Fibroblast of lung (primary cell): ENCODE measurements at places on chromosomes 1 and 21.

- no peak for DNase-seq
Measured at GRCh38 chr1:201597551-201598230, 58.8 kb downstream of the NAV1 start.

DNA sequence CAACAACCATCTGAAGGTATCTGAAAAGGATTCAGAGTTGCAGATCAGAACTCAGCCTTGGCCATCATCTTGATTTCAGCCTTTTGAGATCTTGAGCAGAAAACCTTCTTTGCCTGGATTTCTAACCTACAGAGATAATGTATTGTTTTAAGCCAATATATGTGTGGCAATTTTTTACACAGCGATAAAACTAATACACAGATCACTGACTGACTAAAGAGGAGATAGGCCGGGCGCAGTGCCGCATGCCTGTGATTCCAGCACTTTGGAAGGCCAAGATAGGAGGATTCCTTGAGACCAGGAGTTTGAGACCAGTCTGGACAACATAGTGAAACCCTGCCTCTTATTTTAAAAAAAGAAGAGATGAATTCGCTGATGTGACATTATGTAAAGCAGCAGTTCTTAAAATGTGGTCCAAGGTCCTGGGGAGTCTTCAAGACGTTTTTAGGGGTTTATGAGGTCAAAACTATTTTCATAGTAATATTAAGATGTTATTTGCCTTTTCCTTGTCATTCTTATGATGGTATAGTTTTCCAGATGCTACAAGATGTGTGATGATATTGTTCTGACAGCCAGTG lies 50.1 kb upstream of the CNN3 start:
- no peak for DNase-seq

GRCh38 chr1:186093437-186093836 lies 281.6 kb downstream of the TPR start:
- peak; percentile 44 for DNase-seq

DNA sequence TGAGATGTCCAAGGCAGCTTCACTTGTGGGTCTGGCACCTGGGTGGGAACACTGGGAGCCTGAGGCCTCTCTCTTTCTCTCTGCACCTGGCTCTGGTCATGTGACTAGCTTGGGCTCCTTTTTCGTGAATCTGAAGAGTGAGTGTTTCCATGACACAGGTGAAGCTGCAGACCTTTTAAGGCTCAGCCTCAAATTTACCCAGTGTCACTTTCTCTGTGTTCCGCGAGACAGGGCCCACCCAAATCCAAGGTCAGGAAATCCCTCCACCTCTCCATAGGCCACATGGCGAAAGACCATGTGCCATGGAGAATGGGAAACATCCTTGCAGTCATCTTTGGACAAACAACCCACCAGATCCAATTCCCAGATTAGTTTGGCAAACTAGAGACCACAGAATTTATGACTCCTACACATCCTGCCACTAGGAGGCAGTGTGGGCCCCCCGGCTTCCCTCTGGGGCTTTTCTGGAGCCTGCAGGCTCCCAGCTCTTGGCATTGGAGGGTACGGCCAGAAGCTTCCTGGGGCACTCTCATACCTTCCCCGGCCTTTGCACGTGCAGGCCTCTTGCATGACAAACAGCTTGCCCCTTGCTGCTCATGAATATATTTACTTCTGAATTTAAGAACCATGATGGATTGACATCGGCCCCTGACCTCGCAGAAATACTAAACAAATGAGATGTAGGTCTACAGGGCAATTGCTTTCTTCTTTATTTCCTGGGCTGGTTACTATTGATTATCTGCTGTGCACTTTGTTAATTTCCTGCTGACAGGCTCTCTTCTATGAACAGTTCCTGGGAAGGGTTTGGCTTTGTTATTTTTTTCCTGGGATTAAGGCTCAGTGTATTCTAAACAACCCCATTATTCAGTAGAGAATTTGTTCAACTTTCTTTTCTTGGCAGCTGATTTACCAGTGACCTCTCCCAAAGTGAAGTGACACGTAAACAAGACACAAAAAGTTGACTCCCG lies 180.7 kb downstream of the KAZN start:
- DNase-seq: no peak

DNA sequence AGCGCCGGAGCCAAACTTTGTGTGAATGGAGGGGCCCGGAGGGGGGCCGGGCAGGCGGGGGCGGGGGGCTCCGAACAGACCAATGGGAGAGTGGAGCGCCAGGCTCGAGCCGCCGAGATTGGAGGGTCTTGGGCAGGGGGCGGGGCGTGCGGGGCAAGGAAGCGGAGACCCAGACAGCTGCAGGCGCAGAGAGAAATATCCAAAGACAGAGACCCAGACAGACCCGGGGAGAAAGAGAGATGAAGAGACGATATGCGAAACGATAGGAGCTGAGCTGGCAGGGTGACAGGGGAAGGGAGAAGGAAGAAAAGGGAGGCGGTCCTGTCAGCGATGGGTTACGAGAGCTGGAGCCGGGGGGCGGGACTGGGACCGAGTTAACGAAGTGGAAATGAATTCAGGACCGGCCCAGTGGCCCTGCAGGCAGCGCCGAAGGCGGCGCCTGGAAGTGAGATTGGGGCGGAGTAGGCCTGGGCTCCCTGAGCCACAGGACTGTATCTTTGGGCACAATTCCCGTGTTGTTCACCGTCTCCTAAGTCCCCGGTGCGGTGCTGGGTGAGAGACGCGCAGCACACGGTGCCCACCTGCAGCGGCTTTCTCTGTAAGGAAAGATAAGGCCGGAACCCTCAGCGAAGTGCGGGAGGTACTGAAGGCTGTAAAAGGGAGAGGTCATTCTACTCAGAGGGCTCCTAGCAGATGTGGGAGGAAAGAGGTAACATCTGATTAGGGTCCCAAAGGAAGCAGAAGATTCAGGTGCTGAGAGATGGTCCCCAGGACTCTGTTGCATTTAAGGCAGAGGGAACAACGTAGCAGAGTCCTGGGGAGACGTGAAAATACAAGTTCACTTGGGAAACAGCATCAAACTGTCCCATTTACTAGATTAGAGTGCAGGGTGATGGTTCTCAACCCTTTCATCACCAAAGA lies 543 bp upstream of the KCNJ10 start:
- peak; percentile 28 for DNase-seq

DNA sequence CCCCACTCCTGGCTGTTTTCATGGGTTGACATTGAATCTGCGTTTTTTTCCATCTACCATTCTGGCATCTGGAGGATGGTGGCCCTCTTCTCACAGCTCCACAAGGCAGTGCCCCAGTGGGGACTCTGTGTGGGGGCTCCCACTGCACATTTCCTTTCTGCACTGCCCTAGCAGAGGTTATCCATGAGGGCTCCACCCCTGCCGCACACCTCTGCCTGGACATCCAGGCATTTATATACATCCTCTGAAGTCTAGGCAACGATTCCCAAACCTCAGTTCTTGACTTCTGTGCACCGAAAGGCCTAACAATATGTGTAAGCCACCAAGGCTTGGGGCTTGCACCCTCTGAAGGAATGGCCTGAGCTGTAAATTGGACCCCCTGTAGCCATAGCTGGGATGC lies 147.9 kb upstream of the FMN2 start:
- DNase-seq: no peak

- peak; percentile 81 for DNase-seq
Measured at GRCh38 chr1:29249170-29249691, 12.9 kb downstream of the PTPRU start.

GRCh38 chr1:174794861-174795260 lies 204.9 kb upstream of the CACYBP start:
- DNase-seq: no peak

GRCh38 chr21:25175938-25176337 lies 431.3 kb downstream of the MRPL39 start:
- DNase-seq: no peak

DNA sequence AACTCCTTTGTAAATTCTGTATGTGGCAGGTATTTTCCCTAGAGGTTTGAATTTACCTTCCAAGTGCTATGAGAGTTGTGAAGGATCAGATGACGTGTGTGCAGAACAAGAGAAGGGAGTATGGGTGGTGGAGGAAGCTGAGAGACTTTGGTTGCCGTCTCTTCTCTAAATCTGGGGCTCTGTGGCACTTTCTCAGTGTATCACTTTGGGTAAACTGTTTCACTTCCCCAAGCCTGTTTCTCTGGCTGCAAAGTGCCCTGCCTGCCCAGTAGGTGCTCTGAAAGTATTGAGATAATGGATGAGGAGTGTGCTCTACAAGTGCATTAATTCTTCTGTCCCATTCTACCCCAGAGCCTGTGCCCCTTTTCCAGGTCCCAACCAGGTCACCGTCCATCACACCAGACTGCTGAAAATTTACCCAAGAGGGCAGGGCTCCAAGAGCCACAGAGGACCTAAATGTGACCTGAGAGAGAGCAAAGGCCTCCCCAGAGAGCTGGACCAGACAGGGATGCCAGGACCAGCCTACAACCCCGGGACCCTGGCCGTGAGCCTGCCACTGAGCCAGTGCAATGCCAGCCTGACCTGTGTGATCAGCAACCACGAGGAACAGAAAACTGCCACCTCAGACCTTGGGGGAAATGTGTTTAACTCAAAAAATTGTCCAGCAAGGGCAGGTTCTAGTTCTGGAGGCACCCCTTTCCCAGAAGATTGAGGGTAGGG lies 131.6 kb upstream of the ETV3 start:
- no peak for DNase-seq

DNA sequence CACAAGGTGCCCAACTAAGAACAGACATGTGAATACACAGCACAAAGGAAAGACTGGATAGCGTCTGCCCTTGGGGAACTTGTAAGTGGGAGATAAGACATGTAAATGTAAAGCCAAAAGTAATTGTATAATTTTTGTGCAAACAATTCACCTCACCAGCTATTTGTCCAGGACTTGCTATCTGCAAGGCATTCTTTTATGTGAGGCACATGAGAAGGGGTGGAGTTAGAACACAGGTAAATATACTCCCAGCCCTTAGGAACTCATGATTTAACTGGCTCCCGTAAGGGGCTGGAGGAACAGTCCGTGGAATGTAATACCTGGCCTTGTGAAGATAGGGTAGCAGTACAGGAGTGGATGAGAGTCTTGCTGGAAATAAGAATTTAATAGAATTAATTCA lies 61.3 kb downstream of the CDK18 start:
- DNase-seq: no peak

DNA sequence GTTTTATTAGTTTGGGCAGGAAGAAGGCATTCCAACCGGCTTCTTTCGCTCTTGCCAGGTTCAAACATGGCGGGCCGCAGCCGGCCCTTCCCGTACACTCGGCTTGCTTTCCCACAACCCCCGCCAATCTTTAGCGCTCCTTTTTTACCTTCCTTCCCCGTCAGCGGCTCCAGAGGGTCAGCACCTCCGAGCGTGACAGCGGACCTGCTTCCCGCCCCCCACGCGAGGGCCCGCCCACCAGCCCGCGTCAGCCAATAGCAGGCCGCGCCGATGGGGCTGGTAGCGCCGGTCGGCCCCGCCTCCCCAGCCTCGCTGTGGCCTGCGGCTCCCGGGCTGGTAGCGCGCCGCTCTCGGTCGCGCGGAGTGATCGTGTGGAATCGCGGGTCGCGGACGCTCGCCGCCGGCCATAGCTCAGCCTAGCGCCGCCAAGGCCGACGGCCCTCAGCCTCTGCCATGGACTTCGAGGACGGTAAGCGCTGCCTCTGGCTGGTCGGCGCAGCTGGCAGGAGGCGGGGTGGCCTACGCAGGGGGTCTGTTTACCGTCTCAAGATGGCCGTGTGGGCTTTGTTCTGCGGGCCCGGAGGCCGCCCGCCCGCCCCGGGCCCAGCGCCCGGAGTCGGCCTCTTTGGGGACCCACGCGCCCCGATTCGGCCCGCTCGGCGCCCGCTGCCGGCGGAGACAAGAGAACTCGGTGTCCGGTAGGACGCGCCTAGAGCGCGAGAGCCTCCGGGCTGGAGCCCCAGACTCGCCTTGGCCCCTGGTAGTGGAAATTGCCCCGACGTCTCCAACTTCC lies at the start of gene ZNF326:
TSS of gene ZNF326 (plus strand) at position 306 of the 793 bp plus-strand sequence. CDS start at position 454, 148 bp downstream.
- peak; percentile 95 for DNase-seq

DNA sequence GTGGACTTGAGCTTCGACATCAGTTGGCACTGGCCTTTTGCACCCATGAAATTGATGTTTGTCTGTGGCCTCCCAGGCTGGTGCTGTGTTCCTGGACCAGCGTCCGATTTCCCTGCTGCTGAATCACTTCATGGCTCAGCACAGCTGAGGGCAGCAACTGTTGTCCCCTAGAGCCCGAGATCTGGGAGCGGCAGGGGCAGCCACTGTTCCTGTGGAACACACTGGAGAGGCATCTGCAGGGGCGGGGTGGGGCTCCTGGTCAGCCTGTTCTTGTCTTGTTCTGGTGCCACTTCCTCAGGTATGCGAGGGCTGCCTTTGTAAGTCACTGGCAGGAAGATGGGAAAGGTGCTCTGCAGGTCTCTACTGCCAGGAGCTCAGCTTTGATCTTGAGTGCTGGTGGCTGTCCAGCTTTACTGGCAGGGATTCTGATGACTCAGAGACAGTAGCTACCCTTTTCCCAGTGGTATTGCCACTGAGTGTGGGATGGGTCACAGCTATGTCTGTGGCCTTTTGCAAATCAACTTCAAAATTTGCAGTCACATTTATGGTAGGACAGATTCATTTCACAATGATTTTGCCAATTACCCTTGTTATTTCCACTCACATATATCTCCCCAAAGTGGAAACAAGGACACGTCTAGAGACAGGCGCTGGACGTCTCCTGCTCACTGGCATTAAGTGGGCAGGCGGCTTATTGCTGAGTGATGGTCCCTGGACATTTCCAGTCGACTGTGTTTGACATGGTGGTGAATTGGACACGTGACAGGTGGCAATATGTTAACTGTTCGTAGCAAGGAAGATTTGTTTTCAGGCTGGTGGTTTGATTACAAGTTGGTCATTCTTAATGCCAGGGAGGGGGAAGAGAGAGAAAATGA lies 15.3 kb downstream of the AGPAT3 start:
- DNase-seq: peak; percentile 41

DNA sequence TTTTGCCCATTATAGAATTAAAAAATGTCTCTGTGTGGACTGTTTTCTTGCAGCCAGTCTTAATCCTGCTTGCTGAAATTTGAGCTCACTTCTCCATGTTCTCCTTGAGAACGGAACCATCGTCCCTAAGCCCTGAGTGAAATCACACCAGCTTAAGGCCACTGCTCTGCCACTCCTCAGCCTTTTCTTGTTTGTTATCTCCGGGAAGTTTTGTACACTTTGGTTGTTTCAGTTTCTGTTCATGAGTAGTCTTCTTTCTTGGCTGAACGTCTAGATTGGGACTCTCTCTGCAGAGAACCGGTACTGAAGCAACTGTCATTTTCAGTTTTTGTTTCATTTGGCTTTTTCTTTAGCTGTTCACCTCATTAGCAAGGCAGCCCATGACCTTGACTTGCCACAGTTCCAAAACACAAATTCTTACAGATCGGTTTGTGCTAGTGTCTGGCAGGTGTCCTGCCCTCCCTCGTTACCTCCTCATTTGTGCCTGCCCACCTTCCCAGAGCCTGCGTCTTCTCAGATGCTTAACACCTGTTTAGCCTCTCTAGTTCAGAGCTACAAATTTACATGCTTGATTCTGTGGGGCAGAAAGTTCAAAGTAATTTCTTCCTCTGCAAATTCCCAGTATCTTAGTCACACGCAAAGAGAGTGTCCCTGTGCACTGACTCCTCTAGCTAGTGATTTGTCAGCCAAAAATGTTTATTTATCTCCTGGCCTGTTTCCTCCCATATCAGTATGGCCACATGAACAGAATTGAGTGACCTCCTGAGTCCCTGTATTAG lies 12.4 kb downstream of the PSEN2 start:
- peak; percentile 45 for DNase-seq
